B cell (primary cell): ENCODE measurements at places on chromosomes 6 and 20. TPM values are rescaled to one million over a fixed set of nuclear protein-coding genes. Genes with fewer than 3 reads are reported as not detected.

- no peak for DNase-seq
- no peak overlapping the region for H3K27ac ChIP-seq
- H3K36me3 ChIP-seq: no peaks in the 10 kb centered on the region
- H3K27me3 ChIP-seq: no peaks in the 10 kb centered on the region
- H3K4me1 ChIP-seq: no peaks in the 10 kb centered on the region
Observed at GRCh38 chr6:119170447-119171087, 92.1 kb upstream of the FAM184A start.

DNA sequence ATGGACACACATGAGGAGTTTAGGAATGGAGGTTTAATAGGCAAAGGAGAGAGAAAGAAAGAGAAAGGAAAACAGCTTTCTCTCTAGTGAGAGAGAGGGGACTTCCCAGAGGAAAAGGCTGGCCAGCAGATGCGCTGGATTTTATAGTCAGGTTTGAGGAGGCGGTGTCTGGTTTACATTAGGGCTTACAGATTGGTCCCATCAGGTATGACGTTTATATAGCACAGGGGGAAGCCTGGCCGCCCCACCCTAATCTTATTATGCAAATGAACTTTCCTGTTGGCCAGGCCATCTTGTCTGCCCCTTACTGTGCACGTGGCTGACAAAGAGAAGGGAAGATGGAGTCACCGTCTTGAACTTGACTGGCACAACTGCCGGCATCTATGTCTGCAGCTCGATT, 86.6 kb upstream of the QKI start:
- H3K4me1 ChIP-seq: no peaks in the 10 kb centered on the region
- no peak overlapping the region for H3K4me3 ChIP-seq
- H3K27me3 ChIP-seq: no peaks in the 10 kb centered on the region
- no peaks in the 10 kb centered on the region for H3K36me3 ChIP-seq

GRCh38 chr20:44364780-44365179, 9.3 kb downstream of the HNF4A start:
- no peaks in the 10 kb centered on the region for H3K4me1 ChIP-seq
- H3K27ac ChIP-seq: no peak overlapping the region
- no peak overlapping the region for H3K4me3 ChIP-seq
- no peak for DNase-seq

DNA sequence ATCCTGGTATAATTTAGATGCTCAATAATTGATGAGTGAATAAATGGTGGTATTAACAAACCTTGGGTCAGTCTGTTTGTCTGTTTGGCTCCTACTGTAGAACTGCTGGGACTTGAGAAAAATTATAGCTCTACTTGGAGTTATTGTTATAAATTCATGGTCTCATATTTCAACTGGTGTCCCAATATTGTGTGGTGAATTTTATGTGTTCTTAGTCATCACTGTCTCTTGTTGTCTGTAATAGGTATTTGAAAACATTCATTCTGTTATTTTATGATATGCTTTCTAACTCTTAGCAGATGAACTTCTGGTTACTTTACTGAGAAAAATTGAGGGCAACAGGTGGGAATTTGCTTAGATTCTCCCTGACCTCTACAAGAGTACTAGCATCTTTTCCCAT, 221.4 kb downstream of the CDKAL1 start:
- no peaks in the 10 kb centered on the region for H3K4me1 ChIP-seq
- no peak for DNase-seq
- peaks cover 2% of the 10 kb centered on the region for H3K36me3 ChIP-seq
- H3K4me3 ChIP-seq: no peak overlapping the region

GRCh38 chr6:116665464-116665863, 3.1 kb downstream of the ZUP1 start:
- H3K4me1 ChIP-seq: peaks cover 26% of the 10 kb centered on the region
- H3K27ac ChIP-seq: no peak overlapping the region
- DNase-seq: no peak

The AURKA gene
- total RNA-seq: 3.6 and 3.9 TPM in 2 replicates

The PPP1R16B gene
- 108 and 112 TPM in 2 replicates for total RNA-seq
